Stimulated activated CD4-positive, alpha-beta T cell treated with anti-CD3 and anti-CD28 coated beads, Interleukin-2, amount 100 ng/mL, for 48 hours (primary cell): ENCODE measurements at places on chromosomes 13 and 19.

- no peak for DNase-seq
Measured at GRCh38 chr13:100510208-100510957, 78.2 kb downstream of the GGACT start.

- DNase-seq: no peak
Measured at GRCh38 chr19:8307400-8307964, 676 bp downstream of the CD320 start.

GRCh38 chr13:44292545-44292944 is 81.1 kb upstream of the SERP2 start:
- no peak for DNase-seq

GRCh38 chr19:18310118-18310909 is 12.6 kb downstream of the LSM4 start:
- no peak for DNase-seq

- DNase-seq: no peak
Measured at GRCh38 chr19:4916292-4917082, 7.2 kb downstream of the UHRF1 start.

- DNase-seq: no peak
Measured at GRCh38 chr13:47337781-47338507, 441.1 kb upstream of the HTR2A start.

DNA sequence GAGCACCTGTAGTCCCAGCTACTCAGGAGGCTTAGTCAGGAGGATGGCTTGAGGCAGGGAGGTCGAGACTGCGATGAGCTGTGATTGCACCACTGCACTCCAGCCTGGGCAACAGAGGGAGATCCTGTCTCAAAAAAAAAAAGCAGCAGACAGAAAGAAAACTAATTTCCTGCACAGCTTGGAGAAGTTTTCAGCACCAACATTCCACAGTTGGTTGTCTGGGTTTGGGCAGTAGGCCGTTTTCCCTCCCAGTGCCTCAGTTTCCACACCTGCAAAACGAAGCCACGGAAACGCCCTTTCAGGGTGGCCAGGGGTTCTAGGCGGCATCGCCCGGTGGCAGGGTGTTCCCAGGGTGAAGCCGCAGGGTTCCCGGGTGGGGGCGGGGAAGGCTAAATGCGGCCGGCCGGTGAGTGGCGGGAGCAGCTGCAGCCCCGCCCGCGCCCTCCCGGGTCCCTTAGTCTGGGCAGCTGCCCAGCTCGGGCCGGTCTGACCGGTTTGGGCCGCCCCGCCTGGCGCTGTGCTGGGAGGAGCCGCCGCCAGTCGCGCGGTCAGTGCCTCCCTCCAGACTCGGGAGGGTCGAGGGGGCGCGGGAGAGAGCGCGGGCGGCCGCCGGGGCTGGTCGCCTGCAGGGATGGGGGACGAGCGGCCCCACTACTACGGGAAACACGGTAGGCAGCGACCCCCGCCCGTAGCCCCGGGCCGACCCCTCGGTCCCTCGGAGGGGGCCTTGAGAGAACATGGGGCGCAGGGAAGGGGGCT is at the start of gene SLC44A2:
SLC44A2 (plus strand) TSS at position 551 of the 759 bp plus-strand sequence; CDS start at position 632, 81 bp downstream.
- no peak for DNase-seq

- DNase-seq: no peak
Measured at GRCh38 chr13:79631051-79631659, 150.2 kb downstream of the NDFIP2 start.

- DNase-seq: no peak
Measured at GRCh38 chr13:112765731-112766130, 75.9 kb downstream of the ATP11A start.
